Muscle of arm (tissue), 14 donors: ENCODE measurements at places on chromosomes 2 and 18.

GRCh38 chr2:127355407-127356008, 32.3 kb downstream of the MAP3K2 start:
- DNase-seq = no peak

DNA sequence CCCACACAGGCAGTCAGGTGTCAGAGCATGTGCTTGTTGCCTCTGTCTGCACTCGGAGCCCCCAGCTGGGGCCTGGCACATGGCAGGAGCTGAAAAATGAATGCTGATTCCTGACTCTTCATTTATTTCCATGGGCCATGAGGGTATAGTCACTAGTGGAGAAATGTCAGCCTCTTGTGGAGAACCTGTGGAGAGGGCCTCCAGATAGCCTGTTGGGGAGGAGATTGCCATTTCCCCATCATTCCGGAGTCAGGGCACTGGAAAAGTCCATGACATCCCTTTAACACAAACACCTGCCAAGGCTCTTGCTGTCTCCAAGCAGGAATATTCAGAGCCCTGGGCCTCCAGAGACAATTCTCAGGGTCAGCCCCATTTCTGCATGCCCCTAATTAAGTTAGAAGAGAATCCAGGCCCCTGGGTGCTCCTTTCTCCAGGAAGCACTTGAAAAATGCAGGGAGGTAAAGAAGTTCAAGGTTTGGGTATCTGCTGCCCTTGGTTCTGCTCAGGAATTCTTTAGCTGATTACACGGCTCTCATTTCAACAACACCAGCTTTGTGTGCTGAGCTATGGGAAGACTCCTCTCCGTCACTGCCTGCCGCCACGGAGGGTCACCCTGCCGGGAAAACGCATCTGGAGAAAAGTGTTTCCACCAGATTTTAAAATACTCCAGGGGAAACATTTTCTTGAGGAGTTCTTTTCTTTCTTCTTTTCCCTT, 311.3 kb downstream of the MYCN start:
- DNase-seq = no peak

- DNase-seq = no peak
Observed at GRCh38 chr18:64752707-64753106, 603.8 kb upstream of the LINC00305 start.

DNA sequence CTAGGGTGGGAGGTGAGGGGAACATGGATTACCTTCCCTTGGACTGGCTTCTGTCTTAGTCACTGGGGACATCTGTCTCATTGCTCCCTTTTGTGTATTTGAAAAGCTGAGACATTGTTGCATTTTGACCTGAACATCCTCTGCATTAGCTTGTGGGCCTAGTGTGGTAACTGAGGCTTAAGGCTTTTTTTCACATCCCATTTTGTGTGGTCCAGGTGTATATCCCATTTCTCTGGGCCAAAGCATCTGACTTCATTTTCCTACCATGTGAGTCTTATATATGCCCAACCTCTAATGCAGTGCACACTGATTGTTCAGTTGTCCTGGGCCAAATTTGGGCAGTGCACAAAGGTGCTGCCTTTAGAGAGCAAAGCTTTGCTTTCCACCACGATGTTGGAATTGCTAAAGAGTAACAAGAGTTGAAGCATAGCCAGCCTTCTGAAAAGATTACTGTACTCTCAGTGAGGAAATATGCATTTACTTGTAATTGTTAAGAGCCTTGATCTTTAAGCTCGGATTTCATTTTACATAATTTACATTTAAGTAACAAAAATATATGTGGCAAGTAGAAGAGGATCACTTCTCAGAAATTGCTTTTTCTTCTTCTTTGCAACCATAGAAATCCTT, 13.3 kb downstream of the PRKCE start:
- no peak for DNase-seq
